AG08395 (cell line): ENCODE measurements at places on chromosomes 11 and 22.
A peak's percentile ranks its signal among the peaks of the same experiment; 100 is the strongest.

DNA sequence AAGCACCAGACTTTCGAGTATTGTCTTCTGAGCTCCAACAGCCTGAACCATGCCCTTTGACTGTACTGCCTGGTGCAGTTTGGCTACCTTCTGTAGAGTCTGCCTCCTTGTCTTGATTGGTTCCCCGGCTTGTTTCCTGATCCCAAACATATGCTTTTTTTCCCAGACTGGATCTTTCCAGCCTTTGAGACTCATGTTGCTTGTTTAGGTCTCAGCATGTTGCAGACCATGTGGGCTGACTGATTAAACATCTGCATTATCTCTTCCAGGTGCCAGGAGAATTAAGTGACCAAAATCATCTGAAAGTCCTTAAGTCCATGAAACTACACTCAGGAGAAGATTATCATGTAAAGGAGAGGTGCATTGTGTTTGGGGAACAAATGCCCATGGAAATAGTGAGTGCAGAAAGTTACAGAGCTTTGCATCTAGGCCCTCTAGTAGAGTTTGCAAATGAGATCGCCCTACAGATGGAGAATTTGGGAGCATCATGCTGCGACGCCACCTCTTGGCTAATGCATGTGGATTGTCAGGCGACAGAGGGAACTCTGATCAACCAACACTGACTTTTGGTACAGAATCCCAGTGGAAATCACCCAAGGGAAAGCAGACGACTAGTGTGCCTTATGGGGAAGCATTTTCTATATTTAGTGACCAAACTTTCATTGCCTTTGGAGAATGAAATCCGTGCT lies 188.8 kb downstream of the BLID start:
- no peak for DNase-seq

DNA sequence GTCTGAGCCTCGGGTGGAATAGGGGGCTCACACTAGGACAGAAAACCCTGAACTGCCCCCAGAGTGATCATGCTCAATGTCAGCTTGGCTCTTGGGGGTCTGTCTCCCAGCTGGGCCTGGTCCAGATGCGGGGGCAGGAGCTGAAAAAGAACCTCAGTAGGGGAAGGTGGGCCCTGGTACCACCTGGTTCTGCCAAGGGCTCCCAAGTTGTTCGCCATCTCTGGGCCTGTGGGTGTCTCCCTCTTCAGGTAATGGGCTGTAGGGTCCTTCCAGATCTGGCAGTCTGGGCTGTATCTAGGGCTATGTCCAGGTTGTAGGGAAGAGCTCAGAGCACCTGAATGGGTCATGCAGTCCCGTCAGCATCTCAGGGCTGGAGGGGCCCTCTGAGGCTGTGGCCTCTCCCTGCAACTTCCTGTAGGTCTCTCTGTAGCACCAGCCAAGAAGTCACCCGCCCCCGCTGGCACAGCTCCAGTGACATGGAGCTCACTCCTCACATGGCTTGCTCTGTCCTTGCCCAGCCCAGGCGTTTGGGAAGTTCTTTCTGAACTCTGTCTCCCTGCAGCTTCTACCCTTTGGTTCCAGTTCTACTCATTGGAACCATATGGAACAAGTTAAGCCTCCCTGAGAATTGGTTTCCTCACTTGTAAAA lies 33.0 kb upstream of the SOX10 start:
- DNase-seq: peak; percentile 62

- DNase-seq: peak; percentile 67
These were observed 20.7 kb downstream of the ELF5 start for GRCh38 chr11:34492806-34493414.

DNA sequence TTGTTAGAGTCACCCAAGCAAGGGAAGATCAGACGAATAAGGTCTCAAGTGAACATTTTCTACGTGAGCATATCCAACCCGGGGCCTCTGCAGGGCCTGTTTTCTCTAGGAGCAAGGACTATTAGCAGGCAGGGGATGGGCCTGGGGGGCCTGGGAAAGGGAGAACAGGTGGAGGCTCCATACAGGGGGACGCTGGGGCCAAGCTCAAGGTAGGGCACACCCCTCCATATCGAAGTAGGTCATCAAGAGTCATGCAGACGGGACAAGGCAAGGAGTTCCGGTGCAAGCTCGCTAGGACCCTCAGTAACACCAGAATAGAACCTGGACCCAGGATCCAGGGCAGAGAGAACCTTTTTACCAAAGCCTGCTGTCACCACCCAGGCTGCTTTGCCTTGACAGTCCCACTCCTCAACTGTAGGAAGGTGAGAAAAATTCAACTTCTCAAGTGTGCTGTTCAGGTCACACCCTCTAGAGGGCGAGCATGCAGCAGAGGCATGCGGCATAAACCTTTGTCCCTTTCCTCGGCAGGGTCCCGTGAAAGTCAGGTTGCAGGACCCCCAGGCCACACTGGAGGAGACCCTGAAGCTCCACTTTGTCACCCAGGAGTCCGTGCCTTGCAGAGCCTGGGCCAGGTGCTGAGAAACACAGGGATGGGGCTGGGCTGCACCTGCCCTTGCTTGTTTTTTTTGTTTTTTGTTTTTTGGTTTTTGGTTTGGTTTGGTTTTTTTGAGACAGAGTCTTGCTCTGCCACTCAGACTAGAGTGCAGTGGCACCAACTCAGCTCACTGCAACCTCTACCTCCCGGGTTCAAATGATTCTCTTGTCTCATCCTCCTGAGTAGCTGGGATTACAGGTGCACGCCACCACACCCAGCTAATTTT lies 8.6 kb upstream of the APOBEC3B start:
- DNase-seq: peak; percentile 64

DNA sequence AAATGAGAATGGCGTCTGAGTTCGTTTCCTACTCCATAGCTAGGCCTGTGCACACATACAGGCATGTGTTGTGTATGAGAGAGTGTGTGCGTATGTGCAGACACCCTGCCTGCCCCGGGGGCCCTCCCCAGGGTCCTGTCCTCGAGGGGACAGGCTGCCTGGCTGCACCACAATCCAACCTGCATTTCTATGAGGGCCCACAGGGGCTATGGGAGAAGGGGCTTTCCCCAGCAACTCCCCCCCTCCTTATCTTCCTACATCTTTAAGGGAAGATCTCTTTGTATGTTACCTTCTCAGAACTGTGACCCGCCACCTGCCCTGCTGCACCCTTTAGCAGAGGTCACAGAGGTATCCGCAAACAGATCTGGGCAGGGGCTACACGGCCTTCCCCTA lies 14.9 kb downstream of the ADORA2A start:
- no peak for DNase-seq

GRCh38 chr11:35842958-35843357 lies 100.9 kb upstream of the LDLRAD3 start:
- DNase-seq: no peak

- no peak for DNase-seq
These were observed 17.2 kb downstream of the RAB38 start for GRCh38 chr11:88158081-88158480.

DNA sequence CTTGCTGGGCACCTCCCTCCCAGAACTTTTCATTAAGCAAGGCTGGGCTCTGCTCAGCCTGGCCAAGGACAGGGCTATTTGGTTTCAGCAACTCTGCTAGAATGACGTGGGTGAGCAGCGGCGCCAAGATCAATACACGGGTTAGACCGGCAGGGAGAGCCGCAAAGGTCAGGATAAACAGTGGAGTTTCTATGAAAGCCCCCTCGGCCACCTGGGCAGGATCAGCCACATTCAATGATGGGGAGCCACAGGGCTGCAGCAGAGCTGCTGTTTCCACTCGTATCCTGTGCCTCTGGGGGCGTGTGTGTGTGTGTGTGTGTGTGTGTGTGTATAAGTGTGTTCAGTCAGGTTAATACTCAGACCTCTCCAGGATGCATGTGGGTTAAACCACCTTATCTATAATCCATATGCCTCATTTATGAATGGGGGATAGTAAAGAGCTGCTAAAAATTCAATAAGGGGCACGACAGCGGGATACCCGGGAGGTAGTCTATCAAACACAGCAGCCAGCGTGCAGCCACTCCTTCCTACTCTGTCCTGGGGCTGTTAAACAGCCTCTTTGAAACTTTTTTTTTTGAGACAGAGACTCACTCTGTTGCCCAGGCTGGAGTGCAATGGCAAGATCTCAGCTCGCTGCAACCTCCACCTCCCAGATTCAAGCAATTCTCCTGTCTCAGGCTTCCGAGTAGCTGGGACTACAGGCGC lies 34.8 kb downstream of the MYH9 start:
- DNase-seq: no peak

DNA sequence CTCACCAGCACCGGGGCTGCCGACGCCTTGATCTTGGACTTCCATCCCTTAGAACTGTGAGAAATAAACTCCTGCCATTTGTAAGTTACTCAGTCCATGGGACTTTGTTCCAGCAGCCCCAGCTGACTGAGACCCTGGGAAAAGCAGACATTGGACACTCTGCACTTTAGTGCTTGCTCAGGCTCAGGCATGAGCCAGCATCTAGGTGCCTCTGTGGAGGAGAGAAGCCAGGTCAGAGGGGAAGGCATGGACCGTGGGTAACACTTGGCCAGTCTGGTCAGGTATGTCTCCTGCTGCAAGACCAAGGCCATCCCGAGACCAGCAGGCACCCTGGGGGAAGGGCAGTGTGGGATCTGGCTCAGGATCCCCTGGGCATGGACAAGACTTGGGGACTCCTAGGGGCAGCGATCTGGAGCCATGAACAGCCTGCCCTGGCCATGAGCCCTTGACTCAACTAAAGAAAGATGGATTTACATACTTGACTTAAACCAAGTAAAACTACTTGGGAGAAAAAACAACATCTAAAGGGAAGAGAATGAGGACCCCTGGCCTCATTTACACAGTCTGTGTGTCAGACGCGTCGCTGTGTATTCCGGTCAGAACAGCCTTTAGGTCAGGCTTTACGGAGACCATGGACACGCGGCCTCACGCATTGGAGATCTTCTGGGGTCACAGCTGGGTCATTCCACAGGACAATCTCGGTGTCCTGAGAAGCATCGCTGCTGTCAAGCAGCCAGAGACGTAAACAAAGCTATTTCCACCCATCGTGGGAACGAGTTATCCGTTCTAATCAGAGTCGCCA lies 497.1 kb downstream of the BRD1 start:
- no peak for DNase-seq

DNA sequence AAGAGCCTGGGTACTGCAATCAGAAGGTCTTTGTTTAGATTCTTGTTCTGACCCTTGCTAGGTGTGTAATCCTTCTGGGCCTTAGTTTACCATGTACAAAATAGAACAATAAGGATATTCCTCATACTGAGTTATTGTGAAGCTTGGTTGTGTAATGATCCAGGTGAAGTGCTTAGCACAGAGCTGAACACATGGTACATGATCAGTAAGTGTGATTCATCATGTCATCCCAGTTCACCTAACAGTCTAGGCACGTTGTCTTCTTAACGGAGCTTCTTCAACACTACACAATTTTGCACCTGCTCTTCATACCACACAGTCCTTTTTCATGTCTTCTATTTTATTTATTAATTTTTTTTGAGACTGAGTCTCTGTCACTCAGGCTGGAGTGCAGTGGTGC lies 234.3 kb upstream of the TENM4 start:
- no peak for DNase-seq

DNA sequence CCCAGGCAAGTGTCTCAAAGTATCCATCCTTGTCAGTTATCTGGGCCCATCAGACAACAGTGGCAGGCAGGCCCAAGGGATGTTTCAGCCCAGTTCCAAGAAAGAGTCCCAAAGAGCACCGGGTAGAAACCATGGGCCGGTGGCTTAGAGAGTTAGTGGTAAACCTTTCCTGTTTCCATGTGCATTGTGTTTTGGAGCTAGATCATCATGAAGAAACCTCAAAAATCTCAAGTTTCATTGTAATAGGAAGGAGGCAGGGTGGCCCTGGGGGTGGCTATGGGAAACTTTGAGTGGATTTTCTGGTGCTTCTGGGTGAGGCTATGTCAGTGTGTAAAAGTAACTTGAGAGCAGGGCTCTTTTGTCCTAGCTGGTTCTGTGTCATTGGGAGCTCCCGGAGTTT lies 68.1 kb downstream of the UBASH3B start:
- no peak for DNase-seq

GRCh38 chr11:14519917-14520746 lies at the start of gene PSMA1:
TSS of gene PSMA1 (minus strand) at chr11:14520386. CDS start at chr11:14520299, 87 bp downstream.
- peak; percentile 96 for DNase-seq

DNA sequence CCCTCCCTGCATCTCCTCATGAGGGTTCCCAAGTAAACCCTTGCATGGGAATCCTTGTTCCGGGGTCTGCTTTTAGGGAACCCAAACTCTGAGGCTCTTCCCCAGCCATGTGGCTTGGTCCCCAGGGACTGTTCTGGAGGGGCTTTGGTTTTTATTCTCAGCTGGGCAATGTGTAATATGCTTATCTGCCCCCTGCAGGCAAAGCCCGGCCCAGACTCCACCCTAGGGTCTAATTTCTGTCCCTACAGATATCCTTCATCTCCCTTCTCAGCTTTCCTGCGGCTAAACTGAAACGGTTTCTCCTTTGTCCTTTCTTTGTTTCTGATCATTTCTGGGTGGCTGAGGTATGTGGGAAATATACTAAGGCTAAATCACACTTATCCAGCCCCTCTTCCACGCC lies 37.1 kb downstream of the TST start:
- DNase-seq: no peak

- DNase-seq: peak; percentile 48
These were observed 6.8 kb upstream of the OR2AT4 start for GRCh38 chr11:75103380-75104026.

GRCh38 chr22:22684580-22685561 lies 40.5 kb downstream of the GGTLC2 start:
- DNase-seq: peak; percentile 41

DNA sequence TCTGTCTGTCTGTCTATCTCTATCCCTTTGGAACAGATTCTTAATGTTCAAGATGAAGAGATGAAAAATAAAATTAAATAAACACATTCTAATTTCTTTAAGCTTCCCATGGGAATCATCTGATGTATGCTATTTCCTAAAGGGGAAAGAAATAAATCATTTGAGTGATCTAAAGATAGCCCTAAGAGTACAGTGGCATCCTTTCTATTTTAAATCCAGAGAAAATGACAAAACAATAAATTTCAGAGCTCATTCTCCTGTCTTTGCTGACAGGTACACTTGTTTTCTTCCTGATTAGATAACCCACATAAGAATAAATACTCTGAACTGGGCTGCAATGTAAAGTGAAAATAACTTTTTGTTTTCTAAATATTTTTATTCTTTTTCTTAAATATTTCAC lies 550.4 kb downstream of the JRKL start:
- DNase-seq: no peak

DNA sequence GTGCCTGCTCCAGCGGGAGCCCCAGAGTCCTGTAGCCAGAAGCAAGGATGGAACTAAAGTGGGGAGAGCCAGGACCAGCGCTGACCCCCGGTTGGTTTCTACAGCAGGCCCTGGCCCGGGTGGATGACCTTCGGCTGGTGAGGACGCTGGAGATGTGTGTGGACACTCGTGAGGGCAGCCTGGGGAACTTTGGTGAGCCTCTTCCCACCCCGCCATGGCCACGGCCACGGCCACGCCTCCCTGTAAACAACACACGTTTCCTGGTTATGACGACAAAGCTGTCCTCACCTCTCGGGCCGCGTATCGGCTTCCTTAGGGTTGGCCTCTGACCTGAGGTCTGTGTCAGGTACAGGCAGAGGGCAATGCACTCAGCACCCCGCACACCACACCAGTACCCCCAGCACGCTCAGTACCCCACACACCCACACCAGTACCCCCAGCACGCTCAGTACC lies 4.1 kb downstream of the LRRC56 start:
- DNase-seq: no peak

GRCh38 chr11:76850130-76850529 lies 10.6 kb upstream of the ACER3 start:
- no peak for DNase-seq
